ENCODE measurements at places on chromosomes 7 and 10.

- no peaks in the 10 kb centered on the region for H3K36me3 ChIP-seq
- H3K4me3 ChIP-seq, result no peak overlapping the region
- no peak overlapping the region for H3K27ac ChIP-seq
- H3K27me3 ChIP-seq, result no peaks in the 10 kb centered on the region
Measured at GRCh38 chr10:103936022-103936421, 18.0 kb upstream of the STN1 start.

DNA sequence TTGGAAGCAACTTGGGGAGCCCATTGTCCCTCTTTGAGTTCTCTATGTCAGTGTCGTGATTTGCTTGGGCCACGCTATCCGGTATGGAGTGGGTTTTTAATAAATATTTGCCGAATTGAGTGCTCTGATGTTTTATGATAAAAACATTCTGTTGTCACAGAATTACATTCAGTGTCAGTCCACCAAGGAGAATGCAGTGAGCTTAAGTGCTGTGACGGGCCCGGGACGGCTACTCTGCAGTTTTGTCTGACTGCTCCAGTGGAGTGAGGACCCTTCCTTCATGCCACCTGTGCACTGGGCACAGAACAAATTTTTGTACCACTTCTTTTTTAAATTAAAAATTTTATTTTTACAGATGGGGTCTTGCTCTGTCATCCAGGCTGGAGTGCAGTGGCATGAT is 76.0 kb downstream of the CARD11 start:
- no peak overlapping the region for H3K4me3 ChIP-seq
- DNase-seq, result no peak
- H3K27ac ChIP-seq, result no peak overlapping the region
- no peaks in the 10 kb centered on the region for H3K27me3 ChIP-seq
- H3K36me3 ChIP-seq, result peaks cover 54% of the 10 kb centered on the region

- H3K4me3 ChIP-seq, result no peak overlapping the region
- no peaks in the 10 kb centered on the region for H3K36me3 ChIP-seq
- H3K27me3 ChIP-seq, result no peaks in the 10 kb centered on the region
- DNase-seq, result no peak
- H3K4me1 ChIP-seq, result no peaks in the 10 kb centered on the region
- H3K27ac ChIP-seq, result no peak overlapping the region
Measured at GRCh38 chr10:34622945-34623344, 192.2 kb downstream of the PARD3 start.

DNA sequence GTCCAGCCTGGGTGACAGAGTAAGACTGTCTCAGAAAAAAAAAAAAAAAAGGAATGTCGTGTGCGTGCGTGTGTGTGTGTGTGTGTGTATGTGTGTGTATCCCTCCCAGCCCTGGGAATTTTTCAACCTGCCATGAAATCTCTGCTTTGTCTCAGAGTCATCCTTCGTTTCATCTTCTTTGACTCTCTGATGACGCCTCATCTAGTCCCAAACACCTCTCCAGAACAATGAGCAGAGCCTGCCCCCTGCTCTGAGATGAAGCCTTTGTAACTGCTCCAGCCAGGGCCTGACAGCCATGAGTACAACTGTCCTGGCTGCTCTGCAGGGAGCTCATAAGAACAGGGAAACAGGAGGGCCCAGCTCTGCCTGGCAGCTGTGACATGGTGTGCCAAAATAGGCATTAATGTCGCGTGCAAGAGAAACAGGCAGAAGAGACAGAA is 149.5 kb downstream of the FAM107B start:
- DNase-seq, result no peak
- H3K4me1 ChIP-seq, result peaks cover 16% of the 10 kb centered on the region
- no peak overlapping the region for H3K4me3 ChIP-seq

GRCh38 chr10:61464461-61465170 is 11.4 kb upstream of the TMEM26 start:
- no peak for DNase-seq
- H3K27me3 ChIP-seq, result peaks cover 6% of the 10 kb centered on the region
- H3K36me3 ChIP-seq, result no peaks in the 10 kb centered on the region
- H3K4me3 ChIP-seq, result no peak overlapping the region
